K562 (cell line): ENCODE measurements at places on chromosomes 3 and 15. TPM values are rescaled to one million over a fixed set of nuclear protein-coding genes. Genes with fewer than 3 reads are reported as not detected.

The RAP2B gene
- total RNA-seq = 27.9 and 30.0 TPM in 2 replicates

The SLC35G2 gene
- total RNA-seq = 2.1 and 3.1 TPM in 2 replicates

The MRPS25 gene
- 129 and 132 TPM in 2 replicates for total RNA-seq

The PPP1R14D gene
- total RNA-seq = not detected in 2 replicates

The MITF gene
- total RNA-seq = 14.6 and 16.5 TPM in 2 replicates

The TM4SF4 gene
- 0.31 and 0.81 TPM in 2 replicates for total RNA-seq

The SLC28A1 gene
- total RNA-seq = not detected in 2 replicates

The SUCNR1 gene
- 0.09 and 0.24 TPM in 2 replicates for total RNA-seq

The RBP2 gene
- total RNA-seq = not detected in 2 replicates

The KY gene
- not detected in 2 replicates for total RNA-seq

The MAP2K1 gene
- 55.9 and 58.3 TPM in 2 replicates for total RNA-seq

The A4GNT gene
- not detected in 2 replicates for total RNA-seq

The C2CD4A gene
- total RNA-seq = not detected in 2 replicates

The IL5RA gene
- not detected in 2 replicates for total RNA-seq

The MAP6D1 gene
- 1.5 and 2.4 TPM in 2 replicates for total RNA-seq

The TJP1 gene
- 34.6 and 39.3 TPM in 2 replicates for total RNA-seq

The MFGE8 gene
- total RNA-seq = 129 and 142 TPM in 2 replicates

The ROBO2 gene
- total RNA-seq = 1.7 and 1.9 TPM in 2 replicates

The TERC gene
- 21.6 and 29.3 TPM in 2 replicates for total RNA-seq

The LHFPL4 gene
- not detected in 2 replicates for total RNA-seq

The LYZL4 gene
- not detected in 2 replicates for total RNA-seq

The KNL1 gene
- total RNA-seq = 32.1 and 34.8 TPM in 2 replicates

The SMCO1 gene
- total RNA-seq = 0.20 TPM in 1 of 2 replicates, not detected in the other

The CCK gene
- not detected in 2 replicates for total RNA-seq

The CFAP44 gene
- total RNA-seq = 1.2 and 1.5 TPM in 2 replicates

The HGD gene
- total RNA-seq = 0.51 TPM in 1 of 2 replicates, not detected in the other
